H1 (cell line): ENCODE measurements at places on chromosomes 13 and 19. TPM values are rescaled to one million over a fixed set of nuclear protein-coding genes. Genes with fewer than 3 reads are reported as not detected.

The LINGO3 gene
- total RNA-seq = 0.13 TPM in 1 of 2 replicates, not detected in the other

GRCh38 chr19:35000647-35001501 is 751 bp downstream of the GRAMD1A start:
- peak; percentile 34 for DNase-seq

The CDC42EP5 gene
- 2.1 and 4.8 TPM in 2 replicates for total RNA-seq

The RETN gene
- total RNA-seq = not detected in 2 replicates

The KCNN4 gene
- total RNA-seq = 0.78 and 1.0 TPM in 2 replicates

The AMER2 gene
- 0.50 and 0.57 TPM in 2 replicates for total RNA-seq

The PALM3 gene
- total RNA-seq = 31.3 and 33.1 TPM in 2 replicates

GRCh38 chr13:114095486-114095885 is 36.9 kb downstream of the RASA3 start:
- DNase-seq = no peak

- DNase-seq = no peak
Measured at GRCh38 chr13:58247080-58247479, 615.5 kb downstream of the PCDH17 start.

DNA sequence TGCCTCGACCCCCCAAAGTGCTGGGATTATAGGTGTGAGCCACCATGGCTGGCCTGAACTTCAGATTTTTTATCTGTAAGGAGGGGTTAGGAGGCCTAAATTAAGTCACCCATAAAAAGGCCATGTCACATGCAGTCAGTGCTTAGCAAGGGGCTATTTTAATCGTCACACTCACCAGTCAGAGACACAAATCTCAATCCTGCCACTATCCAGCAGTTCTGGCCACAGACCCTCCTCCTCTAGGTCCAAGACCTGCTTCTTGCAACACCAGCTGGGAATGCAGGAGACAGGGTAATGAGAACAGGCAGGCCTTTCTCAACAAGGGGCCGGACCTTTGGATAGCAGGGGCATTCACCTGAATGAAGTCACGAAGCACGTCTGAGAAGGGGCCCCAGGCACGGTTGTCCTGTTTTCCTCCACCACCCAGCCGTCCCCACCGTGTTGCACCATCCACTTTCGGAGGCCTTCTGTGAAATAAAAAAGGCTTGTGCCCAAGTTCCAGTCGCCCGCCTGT is 1.4 kb downstream of the FBXO27 start:
- no peak for DNase-seq
